ENCODE measurements at places on chromosomes 6 and 20.

GRCh38 chr6:82363428-82364086 lies at the start of gene TPBG:
Gene TPBG, plus strand, starts transcription at chr6:82363817. Its CDS starts 1,145 bp downstream, at chr6:82364962.
- DNase-seq: no peak

DNA sequence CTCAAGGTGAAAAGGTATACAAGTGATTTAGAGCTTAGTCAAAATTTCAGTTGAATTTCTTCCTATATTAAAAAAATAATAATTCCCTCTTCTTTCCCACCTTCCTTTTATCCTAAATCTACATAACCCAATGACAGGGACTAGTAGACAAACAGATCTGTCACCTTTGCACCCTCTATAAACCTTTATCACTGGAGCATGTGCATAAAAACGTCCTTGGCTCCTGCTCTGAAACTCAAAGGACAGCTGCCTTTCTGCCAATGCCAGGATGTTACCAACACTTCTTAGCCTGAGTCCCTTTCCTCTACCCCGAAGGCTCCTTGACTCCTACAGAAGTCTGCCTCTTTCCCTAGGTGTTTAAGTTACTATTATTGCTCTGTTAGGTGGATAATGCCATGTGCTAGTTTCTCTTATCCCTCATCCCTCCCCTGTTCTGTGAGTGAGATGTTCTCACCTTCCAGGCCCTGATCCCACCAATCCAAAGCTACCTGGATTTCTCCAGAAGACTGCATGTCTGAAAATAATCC lies 4.3 kb downstream of the CLVS2 start:
- no peak for DNase-seq

DNA sequence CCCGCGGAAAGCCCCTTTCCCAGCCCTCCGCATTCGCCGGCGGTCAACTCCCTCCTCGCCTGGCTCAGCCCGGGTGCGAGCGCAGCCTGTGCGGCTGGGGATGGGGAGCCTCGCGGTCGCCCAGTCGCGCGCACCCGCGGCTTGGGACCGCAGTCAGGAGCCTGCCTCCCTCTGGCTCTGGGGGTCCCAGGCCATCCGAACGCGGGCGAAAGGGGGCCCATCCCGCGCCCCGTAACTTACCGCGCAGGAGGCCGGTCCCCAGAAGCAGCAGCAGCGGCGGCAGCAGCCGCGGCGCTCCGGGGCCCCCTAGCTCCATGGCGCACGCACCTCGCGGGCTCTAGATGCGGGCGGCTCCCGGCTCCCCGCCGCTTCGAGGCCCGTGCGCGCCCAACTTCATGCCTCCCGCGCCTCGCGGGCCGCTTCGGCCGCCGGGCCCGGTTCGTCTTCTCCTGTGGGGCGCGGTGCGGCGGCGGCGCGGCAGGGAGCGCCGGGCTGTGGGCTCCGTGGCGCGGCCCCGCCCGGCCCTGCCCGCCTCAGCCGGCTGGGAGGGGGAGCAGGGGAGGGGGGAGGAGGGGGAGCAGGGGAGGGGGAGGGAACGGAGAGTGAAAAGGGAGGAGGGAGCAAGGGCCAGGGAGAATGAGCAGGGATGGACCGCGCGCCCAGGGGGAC lies at the start of gene CHRNA4:
Gene CHRNA4, minus strand, starts transcription at position 500 of the 669 bp plus-strand sequence. Its CDS starts 184 bp downstream, at position 316.
- DNase-seq: no peak

GRCh38 chr6:155125906-155126305 lies 130.8 kb downstream of the TIAM2 start:
- DNase-seq: no peak

DNA sequence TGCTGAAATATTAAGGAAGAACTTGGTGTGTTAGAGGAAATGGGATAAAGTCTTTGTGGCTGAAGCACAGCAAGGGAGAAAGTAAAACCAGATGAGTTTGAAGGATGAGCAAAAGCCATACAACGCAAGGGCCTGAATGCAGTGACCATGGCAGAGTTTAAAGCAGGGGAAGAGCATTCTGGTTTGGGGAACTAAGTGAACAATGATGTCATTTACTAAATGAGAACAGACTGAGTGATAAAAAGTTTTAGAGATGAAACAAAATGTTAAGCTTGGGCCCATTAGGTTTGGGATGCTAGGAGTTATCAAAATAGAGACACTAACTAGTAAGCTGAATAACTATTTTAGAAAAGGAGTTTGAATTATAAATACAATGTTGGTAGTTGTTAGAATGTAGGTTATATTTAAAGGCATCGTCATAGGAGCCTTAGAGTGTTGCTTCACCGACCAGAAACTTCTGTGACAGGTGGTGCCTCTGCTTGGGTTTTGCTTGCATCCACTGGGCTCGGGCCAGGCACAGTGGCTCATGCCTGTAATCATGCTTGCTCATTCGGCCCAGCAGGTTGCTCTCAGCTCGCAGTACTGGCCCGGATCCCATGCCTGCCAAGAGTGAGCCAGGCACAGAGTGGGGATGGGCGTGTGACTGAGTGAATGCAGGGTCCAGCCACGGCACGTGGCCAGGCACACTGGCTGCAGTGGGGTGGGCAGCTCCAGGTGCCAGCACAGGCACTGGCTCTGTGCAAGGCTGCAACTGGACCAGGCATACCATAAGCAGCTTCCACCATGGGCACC lies 37.4 kb upstream of the OPRM1 start:
- DNase-seq: no peak

GRCh38 chr6:138653435-138653834 lies 120.1 kb upstream of the CCDC28A start:
- DNase-seq: no peak

- DNase-seq: no peak
These were observed 51.8 kb downstream of the TSHZ2 start for GRCh38 chr20:53023732-53024520.

- DNase-seq: no peak
These were observed 11.8 kb upstream of the HBS1L start for GRCh38 chr6:135066397-135066796.
